ENCODE measurements at places on chromosomes 11 and 22. TPM values are rescaled to one million over a fixed set of nuclear protein-coding genes. Genes with fewer than 3 reads are reported as not detected.

DNA sequence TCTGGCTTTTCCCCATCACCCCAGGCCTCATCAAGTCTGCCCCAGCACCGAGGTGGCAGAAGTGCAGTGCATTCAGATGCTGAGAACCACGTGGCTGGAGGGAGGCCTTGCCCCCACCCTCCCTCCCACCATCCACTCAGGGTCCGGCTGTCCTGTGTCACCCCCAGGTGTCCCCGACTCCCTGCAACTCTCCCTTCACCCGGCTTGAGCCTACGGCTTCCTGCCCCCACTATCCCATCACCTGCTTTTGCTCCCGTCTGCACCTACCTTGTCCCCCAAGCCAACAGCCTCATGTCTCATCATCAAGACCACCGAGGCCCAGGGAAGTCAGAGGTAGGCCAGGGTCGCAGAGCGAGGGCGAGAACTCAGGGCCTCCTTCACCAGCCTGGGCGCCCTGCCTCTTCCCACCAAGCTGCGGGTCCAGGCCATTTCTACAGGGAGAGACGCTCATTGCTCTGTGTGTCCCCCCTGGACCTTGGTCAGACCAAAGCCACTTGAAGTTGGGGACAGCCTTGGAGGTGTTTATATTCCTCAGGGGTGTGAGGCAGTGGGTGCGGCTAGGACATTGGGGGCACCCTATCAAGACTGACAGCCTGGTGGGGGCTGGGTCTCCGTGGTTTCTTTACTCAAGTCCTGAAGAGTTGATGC, 66.2 kb upstream of the CCND1 start:
- peak; percentile 23 for DNase-seq

Gene OR51B4
- total RNA-seq, result not detected

DNA sequence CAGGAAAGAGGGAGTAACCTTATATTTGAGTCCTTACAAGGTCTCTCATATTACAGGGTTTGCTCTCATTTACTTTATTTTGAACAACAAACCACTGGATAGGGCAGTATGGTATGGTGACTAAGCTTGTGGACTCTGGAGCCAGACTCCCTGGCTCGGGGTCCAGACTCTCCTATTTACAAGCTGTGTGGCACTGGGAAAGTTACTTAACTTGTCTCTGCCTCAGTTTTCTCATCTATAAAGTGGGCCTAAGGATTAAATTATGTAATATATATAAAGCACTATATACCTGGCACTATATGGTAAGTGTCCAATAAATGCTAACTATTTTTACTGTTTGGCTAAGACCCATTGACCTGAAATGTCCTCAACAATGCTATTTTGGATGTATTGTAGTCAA, 1.7 kb upstream of the DCHS1 start:
- DNase-seq, result no peak

Gene CTSF
- total RNA-seq, result 36.9 TPM

DNA sequence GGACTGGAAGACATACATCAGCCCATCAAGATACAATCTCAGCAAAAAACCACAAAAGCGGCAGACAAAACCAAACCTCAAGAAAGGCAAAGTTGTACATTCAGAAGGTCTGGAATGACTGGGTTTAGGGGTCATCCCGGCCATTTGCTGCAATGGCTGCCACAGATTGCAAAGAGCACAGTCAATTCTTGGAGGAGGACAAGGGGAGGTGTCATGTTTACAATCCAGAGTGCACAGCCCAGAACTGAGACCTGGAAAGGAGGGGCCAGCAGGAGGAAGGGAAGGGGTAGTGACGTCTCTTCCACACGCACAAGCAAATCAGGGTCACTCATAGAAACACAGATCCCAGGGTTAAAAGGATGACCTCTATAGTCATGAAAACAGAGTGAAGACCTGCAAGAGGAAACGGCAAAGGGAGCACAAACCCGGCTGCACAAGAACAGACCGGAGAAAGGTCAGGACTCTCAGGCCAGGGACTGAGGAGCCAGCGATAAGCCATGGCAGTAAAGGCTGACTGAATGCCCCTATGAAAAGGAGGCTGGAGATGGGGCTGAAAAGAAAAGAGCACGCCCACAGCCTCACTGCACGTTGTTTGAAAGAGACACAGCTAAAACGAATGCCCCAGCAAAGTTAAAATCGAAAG, 18.2 kb upstream of the MUC5AC start:
- no peak for DNase-seq

- DNase-seq, result no peak
These were observed 241.1 kb downstream of the SOX6 start for GRCh38 chr11:16114978-16115871.

Gene PRDM10
- total RNA-seq, result 12.8 TPM

DNA sequence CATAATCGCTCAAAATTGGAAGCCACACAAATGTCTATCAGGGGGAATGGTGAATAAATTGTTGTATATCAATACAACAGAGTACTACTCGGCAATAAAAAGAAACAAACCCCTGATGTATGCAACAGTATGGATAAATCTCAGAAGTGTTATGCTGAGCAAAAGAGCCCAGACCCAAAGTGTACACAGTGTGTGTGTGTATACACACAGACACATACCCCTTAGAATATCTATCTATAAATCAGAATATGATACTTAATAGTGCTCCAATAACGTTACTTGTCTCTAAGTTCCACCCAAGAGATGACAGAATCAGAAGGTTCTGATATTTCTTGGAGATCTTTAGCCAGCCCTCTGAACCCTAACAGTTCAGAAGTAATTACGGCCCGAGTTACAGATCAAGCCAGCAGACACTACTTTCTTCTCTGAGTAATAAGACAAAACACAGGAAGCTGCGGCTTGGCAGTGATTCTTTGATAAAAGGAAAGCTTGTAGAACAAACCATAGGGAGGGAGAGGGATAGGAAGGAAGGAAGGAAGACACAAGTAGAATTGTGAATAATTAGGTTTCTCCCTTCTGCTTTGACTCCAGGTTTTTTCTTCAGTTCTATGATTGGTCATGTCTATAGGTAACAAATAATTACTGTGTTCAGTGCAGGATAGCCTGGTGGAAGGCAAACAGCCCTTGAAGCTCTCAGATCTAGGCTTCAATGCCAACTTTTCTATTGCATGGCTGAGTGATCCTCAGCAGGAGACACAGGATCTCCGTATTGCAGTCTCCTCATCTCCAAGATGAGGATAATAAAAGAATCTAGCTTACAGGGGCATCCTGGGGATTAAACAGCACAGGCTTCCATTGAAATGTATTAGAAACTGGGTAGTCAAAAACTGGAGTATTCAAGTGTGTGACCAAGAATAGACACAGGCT, 75.6 kb upstream of the TEAD1 start:
- no peak for DNase-seq
